ENCODE measurements at places on chromosomes 1 and 21. TPM values are rescaled to one million over a fixed set of nuclear protein-coding genes. Genes with fewer than 3 reads are reported as not detected.

The LMOD1 gene
- total RNA-seq, result 36.3 TPM

The COL18A1 gene
- 38.8 TPM for total RNA-seq

The DDAH1 gene
- 50.0 TPM for total RNA-seq

The IRF6 gene
- under 0.01 TPM for total RNA-seq

The HHIPL2 gene
- 0.33 TPM for total RNA-seq

The LEMD1 gene
- total RNA-seq, result not detected

The SPRR5 gene
- not detected for total RNA-seq

The MATN1 gene
- total RNA-seq, result not detected

The DSCAM gene
- total RNA-seq, result not detected

The LRRC7 gene
- total RNA-seq, result not detected

Measured in fibroblast of lung (primary cell).